ENCODE measurements at places on chromosomes 1 and 21. TPM values are rescaled to one million over a fixed set of nuclear protein-coding genes. Genes with fewer than 3 reads are reported as not detected.

DNA sequence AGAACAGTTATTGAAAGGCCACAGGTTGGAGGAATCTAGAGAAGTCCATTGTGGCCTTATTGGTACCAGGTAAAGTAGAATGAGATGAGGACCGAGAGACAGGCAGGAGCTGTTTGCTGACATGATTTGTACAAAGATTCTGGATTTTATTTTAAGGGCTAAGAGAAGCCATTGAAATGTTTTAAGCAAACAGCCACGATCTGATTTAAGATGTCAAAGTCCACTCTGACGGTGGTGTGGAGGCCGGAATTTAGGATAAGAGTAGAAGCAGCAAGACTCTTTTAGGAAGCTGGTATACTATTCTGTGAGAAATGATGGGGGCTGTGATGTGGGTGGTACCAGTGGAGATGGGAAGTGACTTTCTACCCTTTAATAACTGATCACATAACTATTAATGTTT lies 418.5 kb downstream of the DPYD start:
- no peak for DNase-seq

- no peak for DNase-seq
These were observed 57.1 kb upstream of the TBX15 start for GRCh38 chr1:119045096-119045746.

The TNFSF4 gene
- polyA plus RNA-seq, result 2.5 TPM

The MSH4 gene
- polyA plus RNA-seq, result 0.67 TPM

DNA sequence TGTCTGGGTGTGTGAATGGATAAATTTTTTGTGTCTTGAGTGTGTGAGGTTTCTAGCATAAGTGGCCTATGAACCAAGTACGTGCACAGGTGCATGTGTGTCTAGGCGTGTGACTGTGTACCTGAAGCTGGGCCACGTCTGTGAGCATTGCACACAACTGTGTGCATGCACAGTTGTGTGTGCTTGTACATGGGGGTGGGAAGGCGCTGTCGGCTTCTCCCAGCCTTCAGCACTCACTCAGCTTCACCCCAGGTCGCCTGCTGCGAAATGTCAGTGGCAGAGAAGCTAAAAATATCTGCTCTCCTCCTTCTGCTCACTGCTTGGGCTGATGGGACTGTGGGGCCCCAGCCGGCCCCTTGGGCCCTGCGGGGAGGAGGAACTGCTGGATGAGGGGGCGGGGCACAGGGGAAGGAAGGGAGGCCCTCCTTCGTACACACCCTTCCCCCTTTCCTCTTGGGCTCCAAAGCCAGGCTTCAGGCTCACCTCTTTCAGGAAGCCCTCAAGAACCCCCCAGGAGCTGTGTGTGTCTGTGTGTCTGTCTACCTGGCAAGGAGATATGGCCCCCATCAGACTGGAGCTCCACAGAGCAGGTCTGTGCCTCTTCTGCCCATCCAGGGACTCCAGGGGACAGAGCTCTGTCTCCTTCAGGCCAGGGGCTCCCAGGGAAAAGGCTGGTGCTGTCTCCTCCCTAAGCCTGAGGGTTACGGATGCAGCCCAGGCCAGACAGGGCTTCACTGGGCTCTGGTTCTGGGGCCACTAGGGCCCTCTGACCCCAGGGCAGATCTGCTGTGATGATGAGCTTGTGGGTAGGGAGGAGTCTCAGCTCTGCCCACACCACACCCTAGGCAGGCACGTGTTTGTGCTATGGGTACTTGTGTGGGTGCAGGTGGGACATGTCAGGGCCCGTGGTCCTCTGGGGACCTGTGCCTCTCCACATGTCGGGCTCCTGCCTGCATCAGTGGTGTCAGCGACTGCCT lies 35.6 kb upstream of the WASF2 start:
- peak; percentile 68 for DNase-seq

The SLAMF6 gene
- 0.31 TPM for polyA plus RNA-seq

The NES gene
- 1,095 TPM for polyA plus RNA-seq

The MAP10 gene
- 2.9 TPM for polyA plus RNA-seq

- no peak for DNase-seq
These were observed 35.9 kb downstream of the BCL9 start for GRCh38 chr1:147577033-147577773.

The SFT2D2 gene
- 8.6 TPM for polyA plus RNA-seq

The JAM2 gene
- 50.0 TPM for polyA plus RNA-seq

GRCh38 chr1:179167418-179167777 lies 62.1 kb downstream of the ABL2 start:
- DNase-seq, result no peak

The GRIK3 gene
- polyA plus RNA-seq, result 0.50 TPM

The ZC3H12A gene
- polyA plus RNA-seq, result 0.54 TPM

- DNase-seq, result no peak
These were observed 71.5 kb downstream of the DDAH1 start for GRCh38 chr1:85393490-85393889.

DNA sequence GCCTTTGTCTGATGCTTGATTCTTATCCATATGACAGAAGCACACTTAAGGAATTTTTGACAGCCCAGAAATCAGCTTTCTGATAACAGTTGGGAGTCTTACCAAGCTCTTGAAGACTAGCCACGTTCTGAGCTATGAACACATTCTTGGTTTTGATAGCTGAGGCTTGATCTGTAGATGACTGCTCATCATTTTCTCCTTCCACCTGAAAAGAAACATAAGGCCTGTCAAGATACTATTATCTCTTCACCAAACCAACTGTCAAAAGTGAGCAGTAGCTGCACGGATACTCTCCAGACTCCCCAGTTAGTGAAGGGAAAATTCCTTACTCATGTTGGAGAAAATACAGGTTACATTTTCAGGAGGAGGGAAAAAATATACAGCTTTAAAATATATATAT lies 12.2 kb downstream of the UBR4 start:
- DNase-seq, result no peak

The BSND gene
- polyA plus RNA-seq, result 0.08 TPM

The SHCBP1L gene
- 0.19 TPM for polyA plus RNA-seq

The DPT gene
- polyA plus RNA-seq, result 70.2 TPM

- DNase-seq, result no peak
These were observed 61.7 kb downstream of the ERICH3 start for GRCh38 chr1:74611887-74612286.

DNA sequence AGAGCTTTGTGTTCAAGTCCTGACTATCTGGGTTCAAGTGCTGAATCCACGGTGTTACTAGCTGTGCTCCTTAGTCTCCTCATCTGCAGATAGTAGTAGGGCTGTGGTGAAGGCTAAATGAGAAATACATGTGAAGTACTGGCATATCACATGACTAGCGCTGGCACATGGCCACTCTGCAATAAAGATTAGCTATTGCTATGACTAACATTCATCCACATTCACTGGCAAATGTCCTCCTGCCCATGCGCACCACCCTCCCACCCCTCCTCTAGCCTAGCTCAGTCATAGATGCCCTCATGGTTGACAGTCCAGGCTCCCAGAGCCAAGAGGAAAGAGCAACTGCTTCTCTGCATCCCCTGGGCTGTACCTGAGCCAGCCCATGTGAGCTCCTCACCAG lies 8.5 kb upstream of the COL8A2 start:
- DNase-seq, result peak; percentile 65

DNA sequence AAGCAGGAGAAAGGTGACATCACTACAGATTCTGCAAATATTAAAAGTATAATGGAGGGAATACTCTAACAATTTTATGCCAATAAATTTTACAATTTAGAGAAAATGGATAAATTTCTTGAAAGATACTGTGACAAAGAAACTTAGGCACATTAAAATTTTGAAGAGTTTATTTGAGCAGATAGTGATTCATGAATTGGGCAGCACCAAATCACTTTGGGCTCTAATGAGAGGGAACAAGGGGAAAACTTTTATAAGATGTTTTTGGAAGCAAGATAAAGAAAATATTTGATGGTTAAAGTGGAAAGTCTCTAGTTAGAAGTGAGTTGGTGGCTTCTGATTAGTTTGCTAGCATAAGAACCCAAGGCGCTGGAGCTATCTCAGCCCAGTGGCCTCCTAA lies 55.2 kb upstream of the FMN2 start:
- DNase-seq, result no peak

The FCRL6 gene
- not detected for polyA plus RNA-seq

The CELF3 gene
- 0.27 TPM for polyA plus RNA-seq

GRCh38 chr1:116571215-116571919 lies 541 bp upstream of the CD58 start:
- no peak for DNase-seq

The GNG12 gene
- polyA plus RNA-seq, result 37.1 TPM

DNA sequence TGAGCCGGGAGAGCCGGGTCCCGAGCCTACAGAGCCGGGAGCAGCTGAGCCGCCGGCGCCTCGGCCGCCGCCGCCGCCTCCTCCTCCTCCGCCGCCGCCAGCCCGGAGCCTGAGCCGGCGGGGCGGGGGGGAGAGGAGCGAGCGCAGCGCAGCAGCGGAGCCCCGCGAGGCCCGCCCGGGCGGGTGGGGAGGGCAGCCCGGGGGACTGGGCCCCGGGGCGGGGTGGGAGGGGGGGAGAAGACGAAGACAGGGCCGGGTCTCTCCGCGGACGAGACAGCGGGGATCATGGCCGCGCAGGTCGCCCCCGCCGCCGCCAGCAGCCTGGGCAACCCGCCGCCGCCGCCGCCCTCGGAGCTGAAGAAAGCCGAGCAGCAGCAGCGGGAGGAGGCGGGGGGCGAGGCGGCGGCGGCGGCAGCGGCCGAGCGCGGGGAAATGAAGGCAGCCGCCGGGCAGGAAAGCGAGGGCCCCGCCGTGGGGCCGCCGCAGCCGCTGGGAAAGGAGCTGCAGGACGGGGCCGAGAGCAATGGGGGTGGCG lies 371 bp downstream of the ARID1A start:
- DNase-seq, result no peak

- no peak for DNase-seq
These were observed 962.2 kb downstream of the ADGRL2 start for GRCh38 chr1:82762829-82763532.

The KCNAB2 gene
- polyA plus RNA-seq, result 4.6 TPM

The BOLA1 gene
- polyA plus RNA-seq, result 14.4 TPM

The MORC3 gene
- 45.1 TPM for polyA plus RNA-seq

DNA sequence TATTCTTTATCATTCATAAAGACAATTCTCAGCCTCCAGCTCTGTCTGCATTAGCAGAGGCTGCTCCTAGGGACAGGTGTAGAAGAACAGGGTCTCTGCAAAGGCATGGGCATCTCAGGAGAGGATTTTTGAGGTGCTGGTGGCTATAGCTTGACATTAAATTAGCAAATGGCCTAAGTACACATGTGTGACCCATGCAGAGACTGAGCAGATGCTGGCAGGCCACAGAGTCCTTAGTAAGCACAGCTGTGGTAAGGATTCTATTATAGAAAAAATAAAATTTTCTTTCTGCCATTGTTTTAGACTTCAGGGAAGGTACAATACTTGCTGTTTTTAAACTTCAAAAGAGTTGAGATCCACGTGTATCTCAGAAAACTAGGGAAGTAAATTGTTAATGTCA lies 177.5 kb upstream of the DUSP10 start:
- DNase-seq, result no peak

The WDR64 gene
- polyA plus RNA-seq, result 0.45 TPM

The MAN1C1 gene
- 14.2 TPM for polyA plus RNA-seq

DNA sequence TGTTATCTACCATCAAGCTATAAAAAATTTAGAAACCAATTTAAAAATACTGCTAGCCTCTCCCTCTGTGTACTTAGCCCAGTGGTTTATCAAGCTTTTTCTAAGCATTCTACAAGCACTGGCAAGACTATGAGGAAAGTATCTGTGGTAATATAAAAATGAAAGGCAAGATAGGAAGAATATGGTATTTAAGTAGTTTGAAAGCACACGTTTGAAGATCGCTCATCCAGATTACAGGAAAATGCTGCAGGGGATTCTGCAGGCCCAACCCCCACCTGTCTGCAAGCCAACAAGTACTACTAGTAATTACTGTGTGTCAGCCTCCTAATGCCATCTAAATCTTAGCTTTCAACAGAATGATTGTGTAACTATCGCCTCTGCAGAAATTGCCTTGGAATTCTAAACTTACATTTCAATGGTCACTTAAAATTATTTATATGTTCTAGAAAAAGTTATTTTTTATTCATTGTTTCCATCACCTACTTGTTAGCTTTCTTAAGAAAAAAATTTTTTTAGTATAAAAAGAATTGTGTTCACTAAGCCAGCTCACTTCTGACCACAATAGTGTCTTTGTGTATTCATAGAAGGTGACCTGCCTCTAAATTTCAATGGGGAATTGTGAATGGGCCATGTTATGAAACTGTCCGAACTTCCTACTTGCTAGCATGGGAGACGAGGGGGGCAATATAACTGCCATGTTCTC lies 8.5 kb downstream of the ERRFI1 start:
- DNase-seq, result no peak

DNA sequence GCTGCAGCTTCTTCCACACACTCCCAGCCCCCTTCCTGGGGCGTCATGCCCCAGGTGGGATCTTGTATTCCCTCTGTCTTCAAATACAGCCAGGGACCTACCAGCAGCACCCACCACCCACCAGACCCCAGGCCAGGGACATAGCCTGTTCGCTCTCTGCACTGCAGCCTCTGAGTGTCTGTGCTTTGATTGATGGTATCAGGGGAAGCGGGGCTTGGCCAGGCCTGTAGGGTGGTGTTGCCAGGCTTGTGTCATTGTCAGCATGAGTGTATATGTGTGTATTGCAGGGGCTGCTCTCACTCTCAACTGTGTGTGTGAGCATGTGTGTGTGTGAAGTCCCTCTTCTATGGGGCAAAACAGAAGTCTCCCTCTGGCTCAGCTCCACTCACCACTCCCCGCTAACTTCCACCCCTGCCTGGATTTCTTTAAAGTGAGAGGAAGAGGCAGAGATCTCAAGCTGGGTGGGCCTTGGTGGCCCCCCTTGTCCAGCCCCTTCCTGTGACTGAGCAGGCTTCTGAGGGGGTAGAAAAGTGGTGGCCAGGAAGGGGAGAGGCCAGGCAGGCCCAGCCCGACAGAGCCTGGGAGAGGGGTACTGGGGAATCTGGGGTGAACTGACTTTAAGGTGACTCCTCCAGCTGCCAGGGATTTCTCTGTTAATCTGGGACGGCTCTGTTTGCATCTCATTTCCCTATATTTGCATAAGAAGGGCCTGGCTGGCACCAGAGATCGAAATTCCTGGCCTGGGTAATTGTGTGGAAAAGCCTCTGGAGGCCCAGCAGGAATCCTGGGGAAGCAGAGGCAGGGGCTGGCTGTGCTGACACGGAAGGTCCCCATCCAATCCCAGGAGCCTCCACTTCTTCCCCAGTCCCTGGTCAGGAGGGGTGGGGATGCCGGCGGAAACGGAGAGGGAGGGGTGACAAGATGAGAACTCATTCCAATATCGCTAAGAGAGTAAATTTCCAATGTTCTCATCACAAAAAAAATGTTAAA lies 18.6 kb upstream of the ADGRB2 start:
- DNase-seq, result no peak

- DNase-seq, result peak; percentile 67
These were observed 42.1 kb upstream of the SRP9 start for GRCh38 chr1:225735252-225736149.

The ZSWIM5 gene
- 0.34 TPM for polyA plus RNA-seq

The CD247 gene
- 0.61 TPM for polyA plus RNA-seq

The CELA3B gene
- not detected for polyA plus RNA-seq

The EFNA4 gene
- 6.0 TPM for polyA plus RNA-seq

DNA sequence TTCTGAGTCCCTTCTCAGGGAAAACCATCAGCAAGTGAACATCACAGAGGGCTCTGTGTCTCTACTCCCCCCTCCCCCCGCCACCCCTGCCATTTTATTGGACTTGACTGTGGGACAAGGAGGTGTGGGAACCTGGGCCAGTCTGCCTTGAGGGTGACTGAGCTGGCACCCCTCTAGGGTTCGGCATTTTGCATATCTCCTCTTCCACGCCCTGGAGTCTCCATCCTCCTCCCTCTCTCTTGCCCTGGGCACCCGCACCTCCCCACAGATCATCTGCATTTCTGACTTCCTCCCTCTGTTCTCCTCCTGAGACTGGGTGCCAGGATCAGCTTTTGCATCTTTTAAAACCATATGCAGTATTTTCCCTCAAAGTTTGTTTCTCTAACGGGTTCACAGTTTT lies 107.1 kb upstream of the ERRFI1 start:
- no peak for DNase-seq
